ENCODE measurements at places on chromosomes 12 and 14.

GRCh38 chr14:61475316-61475715 is 153.9 kb downstream of the PRKCH start:
- no peak for DNase-seq

DNA sequence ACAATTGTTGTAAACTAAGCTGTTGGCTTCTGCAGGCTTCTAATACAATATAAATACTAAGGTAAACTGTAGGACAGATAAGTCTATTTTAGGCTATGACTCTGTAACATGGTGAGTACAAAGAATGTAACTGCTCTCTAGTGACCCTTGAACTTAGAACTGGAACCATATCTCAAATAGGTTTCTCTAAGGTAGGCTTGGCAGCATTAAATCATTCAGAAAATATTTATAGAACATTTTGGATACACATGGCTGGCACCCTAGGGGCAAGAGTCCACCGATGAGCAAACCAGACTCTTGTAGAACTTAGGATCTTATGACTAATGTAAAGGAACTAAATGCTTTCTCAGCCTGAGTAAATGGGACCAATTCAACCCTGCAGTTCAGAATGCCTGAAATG is 19.4 kb upstream of the SLC25A3 start:
- DNase-seq = no peak

DNA sequence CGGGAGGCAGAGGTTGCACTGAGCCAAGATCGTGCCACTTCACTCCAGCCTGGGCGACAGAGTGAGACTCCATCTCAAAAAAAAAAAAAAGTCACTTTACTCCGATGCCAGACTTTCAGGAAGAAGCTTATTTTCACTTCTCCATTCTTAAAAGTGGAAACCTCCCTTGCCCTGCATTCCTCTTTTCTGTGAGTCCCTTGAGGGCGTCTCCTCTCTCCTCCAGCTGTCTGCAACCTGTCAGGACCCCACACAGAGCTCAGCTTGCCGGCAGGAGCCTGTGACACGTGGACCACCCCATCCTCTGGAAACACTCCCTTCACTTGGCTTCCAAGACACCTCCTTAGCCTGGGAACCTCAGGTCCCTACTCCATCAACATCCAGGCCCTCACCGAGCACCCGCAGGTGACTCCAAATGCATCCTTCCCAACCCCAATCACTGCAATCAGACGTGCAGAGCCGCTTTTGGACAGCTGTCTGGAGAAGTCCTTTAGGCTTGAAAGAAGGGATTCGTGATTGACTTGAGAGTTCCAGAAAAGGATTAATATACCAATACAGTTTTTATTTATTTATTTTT is 34.3 kb downstream of the SLC15A4 start:
- DNase-seq = no peak

DNA sequence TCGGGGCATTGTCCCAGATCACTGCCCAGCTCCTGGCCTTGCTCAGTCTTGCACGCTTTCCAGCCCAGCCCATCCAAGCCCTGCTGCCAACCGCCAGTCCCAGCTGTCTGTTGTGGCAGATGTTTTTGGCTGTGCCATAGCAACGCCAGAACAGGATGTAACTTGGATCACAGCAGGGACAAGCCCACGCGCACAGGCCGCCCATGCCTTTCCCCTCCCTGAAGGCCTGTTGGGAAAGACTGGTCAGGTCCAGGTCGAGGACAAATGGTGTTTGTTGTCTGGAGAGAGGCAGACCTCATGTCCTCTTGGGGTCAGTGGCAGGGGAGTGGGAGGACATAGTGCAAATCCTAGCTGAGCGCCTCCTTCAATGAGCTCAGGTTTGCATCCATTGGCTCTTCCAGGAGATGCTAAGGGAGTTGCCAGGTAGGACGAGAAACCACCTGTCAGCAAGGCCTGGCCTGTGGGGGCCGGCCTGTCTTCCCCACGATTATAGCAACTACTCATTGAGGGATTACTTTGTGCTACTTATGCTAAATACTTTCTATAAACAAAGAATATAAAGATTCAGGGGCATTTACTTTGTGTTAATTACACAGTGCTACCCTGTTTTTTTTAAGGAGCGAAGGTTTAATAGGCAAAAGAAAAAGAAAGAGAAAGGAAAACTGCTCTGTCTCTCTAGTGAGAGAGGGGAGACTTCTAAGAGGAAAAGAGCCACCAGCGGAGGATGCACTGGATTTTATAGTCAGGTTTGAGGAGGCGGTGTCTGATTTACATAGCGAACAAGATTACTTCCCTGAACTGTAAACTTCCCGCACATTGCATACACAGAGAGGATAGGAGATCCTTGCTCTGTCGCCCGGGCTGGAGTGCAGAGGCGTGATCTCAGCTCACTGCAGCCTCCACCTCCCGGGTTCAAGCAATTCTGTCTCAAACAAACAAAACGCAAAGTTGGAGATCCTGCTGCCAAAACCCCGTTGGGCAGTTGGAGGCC is 42.8 kb upstream of the CORO1C start:
- DNase-seq = no peak

DNA sequence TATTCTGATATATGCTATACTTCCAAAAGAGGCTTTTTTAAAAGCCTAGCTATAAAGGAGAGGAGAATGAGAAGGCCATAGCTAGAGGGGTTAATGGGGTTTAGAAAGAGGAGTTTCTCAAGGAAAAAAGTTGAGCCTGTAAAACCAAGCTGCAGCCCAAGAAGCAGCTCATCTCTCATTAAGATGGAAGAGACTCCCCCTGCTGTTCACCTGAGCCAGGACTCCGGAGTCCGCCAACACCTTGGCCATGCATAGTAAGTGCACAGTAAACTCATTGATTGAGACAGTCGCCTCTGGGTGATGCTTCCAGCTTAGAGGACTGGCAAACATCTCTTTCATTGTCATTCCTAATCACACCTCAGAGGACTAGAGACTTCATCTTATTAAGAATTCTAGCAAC is 46.2 kb downstream of the ANO2 start:
- no peak for DNase-seq

DNA sequence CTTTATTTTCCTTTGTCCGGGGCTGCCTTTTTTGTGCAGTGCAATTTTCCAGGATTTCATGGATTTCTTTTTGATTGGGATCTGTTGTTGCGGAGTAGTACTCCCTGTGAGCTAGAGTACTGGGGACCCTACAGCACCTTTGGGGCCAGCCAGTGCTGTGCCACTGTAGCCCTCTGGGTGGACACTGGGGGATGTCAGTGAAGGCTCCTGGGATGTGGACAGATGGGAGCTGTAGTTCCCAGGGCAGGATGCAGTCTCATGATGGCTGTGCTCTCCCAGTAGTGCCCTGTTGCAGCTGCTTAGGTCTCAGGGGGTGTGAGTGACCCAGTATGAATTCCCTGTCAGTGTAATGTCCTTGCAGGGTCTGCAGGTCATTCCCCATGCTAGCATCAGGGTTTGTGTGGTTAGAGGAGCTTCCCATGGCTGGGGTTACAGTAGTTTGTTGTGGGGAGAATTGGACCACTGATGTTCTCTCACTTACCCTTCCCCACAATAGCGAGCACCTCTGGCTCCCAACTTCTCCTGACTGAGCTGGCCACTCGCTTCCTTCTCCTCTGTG is 72.2 kb downstream of the BRMS1L start:
- DNase-seq = no peak

GRCh38 chr14:76218662-76219061 is 66.9 kb downstream of the GPATCH2L start:
- no peak for DNase-seq

GRCh38 chr12:69623970-69624369 is 13.3 kb upstream of the LRRC10 start:
- DNase-seq = no peak
